Nephron progenitor cell (in vitro differentiated cells): ENCODE measurements at places on chromosomes 1 and 21.

- no peak for DNase-seq
These were observed 76.5 kb downstream of the GALNT2 start for GRCh38 chr1:230143534-230143933.

DNA sequence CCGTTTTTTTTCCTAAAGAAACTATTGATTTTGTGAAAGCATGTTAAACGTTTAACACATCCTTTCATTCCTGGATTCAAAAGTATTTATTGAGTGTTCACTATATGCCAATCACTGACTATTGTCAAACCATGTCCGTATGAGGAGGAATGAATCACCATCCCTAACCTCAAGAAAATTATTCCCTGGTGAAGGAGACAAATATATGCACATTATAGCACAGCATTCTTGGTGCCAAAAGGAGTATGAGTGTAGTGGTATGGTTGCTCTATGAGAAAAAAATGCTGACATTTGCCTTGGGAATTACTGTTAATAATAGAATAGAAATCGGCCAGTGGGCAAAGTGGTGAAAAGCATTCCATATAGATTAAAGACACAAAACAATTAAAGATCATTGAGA, 1390.1 kb downstream of the MRPL39 start:
- DNase-seq = no peak

DNA sequence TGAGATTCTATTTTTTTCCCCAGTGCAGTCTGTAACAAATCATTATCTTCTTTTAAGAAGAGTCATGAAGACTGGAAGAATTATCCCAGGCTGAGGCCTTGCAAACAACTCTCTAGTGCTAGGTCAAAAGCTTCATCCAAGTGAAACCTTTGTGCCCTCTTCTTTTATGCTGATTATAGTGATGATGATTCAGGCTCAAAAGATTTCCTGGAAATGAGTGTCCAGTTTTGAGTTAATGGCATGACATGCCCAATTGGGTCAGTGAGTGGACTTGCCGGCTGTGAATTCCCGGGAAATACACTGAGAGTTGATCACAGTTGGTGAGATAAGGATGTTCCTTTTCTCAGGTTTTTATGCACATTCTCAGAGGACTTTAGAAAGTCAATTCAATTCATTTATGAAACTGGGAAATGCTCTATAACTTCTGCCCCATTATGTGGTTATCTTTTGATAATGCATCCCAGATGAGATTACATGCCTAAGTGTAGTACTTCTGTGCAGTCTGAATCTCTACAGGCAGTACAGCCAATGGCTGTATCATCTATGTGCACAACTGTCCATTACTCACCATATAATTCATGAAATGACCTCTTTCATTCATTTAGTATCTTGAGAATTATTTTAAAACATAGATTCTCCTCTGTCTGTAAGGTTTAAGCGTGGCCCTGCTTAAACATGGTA, 66.2 kb downstream of the S1PR1 start:
- DNase-seq = no peak

GRCh38 chr1:41608211-41608610, 123.7 kb upstream of the EDN2 start:
- DNase-seq = no peak

DNA sequence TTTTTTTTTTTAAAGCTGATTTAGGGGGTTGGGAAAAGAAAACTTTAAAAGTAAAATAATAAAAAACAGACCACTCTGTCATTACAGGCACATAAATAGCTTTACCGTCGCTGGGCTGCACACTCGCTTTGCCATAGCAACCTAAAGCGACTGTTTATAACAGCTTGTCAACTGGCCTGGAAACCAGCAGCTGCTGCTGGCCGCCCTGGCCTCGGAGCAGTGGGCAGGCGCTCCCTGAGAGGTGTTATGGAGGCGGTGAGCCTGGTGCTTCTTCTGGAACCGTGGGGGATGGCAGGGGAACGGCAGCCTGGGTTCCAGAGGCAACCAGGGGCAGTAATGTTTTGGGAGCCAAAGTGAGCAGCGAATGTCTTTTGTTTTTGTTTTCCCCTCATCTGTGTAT, 45.7 kb downstream of the ATP2B4 start:
- DNase-seq = peak; percentile 50

DNA sequence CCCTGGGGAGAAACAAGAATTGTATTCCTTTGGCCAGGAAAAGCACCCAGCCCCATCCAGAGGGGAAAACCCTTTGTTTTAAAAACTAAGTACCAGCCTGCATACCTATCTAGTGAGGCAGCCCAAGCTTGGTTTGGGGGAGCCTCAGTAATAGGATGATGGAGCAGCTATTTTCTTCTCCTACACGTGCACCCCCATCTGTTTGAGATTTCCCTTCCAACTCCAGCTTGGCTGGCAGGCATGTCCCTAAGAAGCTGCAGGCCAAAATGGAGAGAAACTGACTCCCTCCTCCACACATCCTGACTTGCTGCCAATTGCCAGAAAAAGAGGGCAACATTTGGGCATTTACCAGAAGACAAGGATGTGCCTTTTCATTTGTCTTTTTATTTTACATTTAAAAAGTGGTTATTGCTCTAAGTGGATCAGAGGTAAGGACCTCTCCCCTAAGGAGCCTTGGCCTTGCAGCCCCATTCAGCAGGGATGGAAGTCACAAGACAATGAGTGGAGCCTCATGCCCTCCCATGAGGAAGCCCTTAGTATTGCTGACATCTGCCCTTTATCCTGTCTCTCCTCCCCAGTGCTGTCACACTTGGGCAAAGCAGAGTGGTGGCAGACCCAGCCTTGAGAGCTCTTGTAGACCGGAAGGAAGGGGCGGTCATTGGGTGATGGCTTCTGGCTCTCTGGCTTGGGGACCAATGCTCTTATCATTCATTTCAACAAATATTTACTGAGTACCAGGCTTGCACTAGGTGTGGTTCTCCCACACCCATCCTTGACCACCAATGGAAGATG, 8.6 kb downstream of the FNDC5 start:
- no peak for DNase-seq

DNA sequence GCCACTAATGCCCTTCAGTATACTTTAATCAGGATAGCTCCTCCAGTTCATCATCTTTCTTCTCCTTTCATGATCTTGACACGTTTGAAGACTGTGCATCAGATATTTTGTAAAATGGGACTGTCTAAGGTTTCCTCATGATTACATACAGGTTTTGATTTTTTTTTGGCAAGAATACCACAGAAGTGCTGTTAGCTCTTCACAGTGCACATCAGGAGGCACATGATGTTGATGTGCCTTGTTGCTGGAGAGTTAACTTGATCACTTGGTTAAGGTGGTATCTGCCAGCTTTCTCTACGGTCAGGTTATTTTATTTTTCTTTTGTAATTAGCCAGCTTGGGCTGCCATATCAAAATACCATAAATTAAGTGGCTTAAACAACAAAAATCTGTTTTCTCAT, 128.6 kb upstream of the IVNS1ABP start:
- no peak for DNase-seq

GRCh38 chr21:36203603-36203889, 46.9 kb downstream of the DOP1B start:
- no peak for DNase-seq

- DNase-seq = peak; percentile 28
These were observed 48.7 kb upstream of the DNAH14 start for GRCh38 chr1:224880593-224881307.

DNA sequence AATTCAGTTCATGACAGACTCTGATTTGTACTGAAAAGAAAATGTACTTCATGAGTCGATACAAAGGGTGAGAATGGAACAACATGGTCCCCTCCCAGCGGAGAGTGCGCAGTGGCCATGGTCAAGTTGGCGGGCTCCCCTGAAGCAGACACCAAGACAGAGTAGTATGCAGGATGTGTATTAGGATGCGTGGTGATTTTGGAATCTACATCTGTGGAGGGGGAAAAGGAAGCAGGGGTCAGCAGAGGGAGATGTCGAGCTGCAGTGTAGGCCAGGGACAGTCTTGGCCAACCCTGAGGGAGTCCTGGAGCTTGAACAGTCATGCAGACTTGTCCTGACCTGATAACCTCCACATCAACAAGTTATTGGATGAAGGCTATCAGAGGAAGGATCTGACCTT, 481.0 kb downstream of the OMA1 start:
- no peak for DNase-seq

DNA sequence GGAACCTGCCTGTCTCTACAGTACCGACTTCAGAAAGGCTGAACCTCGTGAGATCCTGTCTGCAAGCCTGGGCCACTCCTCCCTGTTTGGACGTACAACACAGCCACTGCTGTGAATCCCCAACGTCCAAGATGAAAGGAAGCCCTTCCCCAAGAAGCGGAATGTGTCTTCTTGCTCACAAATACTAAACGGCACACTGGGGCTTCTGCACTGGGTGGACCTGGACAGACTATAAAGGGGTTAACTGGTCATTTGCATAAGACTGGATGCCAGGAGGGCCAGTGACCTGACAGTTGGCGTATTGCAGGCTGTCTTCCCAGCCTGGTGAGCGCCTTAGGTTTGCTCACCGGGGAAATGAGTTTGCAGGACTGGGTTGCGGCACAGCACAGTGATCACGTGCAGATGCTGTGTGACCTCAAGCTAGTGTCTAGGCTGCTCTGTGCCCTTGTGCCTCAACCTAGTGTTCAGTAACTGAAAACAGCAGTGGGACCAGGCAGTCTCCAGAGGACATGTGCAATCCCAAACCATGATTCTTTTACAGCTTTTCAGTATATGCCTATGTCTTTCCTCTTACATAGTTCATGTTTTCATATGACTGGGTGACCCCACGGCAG, 19.5 kb upstream of the AJAP1 start:
- no peak for DNase-seq

GRCh38 chr1:231519166-231519565, 9.3 kb upstream of the TSNAX start:
- DNase-seq = no peak

DNA sequence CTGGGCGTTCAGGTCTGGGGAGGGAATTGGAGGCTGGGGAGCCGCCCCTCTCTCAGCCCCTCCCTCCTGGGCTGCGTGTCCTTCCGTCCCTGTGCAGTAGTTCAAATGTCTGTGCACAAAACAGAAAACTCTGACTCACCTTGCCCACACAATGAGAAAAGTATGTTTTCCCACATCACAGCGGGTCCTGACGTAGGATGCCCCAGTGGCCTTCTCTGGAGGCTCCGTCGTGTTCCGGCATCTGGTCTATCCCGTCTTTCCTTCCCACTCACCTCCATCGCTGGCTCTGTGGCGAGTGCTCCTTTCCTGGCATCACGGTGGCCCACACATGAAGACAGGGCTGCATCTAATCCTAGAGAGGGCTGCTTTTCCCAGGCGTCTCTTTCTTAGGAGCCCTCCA, 224.0 kb downstream of the KAZN start:
- no peak for DNase-seq

DNA sequence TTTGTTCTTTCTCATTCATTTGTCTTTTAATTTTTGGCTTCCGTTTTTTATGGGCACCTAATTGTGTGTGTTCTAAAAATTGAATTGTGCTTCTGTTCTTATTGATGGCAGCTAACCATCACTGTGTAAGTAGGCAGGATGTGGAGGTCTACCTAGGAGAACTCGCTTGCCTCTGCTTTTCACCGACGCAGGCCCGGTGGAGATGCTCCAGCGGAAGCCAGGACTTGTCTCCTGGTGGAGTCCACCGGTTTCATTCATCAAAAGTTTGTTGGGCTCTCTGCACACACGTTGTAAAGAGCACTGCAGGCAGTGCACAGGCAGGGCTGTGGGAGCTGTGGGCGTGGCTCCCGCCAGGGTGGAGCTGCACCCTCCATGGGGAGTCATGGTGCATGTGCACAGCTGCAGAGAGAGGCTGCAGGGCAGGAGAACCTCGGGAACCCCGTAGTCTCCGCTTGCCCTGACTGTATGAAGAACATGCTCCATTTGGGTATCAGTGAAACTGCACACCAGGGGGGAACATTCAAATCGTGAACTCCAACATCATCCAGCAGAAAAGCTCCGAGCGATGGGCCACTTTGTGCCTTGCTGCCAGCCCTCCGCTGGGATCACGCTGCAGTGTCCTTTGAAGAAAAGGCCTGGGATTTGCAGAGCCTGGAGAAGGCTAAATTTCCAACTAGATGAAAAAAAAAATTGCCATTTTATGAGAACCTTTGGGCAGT, 6.0 kb upstream of the C1orf174 start:
- no peak for DNase-seq

DNA sequence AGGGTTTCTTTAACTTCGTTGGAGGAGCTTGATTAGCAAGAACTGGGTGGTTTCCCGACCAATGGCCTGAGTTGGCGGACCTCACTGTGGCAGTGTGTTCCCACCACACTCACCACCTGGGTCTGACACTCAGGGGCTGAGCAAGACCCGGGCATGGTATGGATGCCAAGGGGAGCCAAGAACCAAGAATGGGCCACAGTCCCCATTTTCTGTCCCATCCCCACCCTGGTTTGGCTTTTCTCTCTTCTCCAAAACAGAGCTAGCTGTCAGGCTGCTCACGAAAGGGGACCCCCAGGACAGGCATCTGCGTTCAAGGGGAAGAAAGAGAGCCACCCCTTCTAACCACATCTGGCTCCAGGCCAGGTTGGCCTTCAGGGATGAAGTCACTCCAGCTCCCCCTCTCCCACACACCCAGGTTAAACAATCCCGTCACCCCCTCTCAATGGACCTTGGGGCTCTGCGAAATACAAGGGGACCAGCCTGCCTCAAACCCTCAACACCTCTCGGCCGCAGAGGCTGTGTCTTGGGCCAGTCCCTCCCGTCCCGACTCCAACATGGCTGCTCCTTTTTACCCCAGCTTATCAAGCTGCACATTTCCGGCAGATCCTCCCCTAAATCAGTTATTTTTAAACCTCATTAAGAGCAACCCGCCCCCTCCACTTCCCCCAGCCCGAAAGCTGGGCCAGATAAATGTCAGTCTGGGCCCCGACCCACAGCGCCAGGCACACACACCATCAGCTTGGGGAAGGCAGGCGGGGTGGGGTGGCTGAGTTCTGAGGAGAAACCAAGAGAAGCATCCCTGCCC, 3.4 kb downstream of the TAGLN2 start:
- DNase-seq = no peak

- DNase-seq = no peak
These were observed 38.5 kb downstream of the PTPRF start for GRCh38 chr1:43569175-43569574.

DNA sequence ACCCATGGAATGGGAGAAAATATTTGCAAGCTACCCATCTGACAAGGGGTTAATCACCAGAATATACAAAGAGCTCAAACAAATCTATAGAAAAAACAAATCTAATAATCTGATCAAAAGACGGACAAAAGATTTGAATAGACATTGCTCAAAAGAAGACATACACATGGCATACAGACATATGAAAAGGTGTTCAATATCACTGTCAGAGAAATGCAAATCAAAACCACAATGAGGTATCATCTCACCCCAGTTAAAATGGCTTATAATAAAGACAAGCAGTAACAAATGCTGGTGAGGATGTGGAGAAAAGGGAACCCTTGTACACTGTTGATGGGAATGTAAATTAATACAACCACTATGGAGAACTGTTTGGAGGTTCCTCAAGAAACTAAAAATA, 600.9 kb downstream of the SMYD3 start:
- DNase-seq = no peak
